Fibroblast of skin of left biceps (primary cell): ENCODE measurements at places on chromosomes 6 and 20.

DNA sequence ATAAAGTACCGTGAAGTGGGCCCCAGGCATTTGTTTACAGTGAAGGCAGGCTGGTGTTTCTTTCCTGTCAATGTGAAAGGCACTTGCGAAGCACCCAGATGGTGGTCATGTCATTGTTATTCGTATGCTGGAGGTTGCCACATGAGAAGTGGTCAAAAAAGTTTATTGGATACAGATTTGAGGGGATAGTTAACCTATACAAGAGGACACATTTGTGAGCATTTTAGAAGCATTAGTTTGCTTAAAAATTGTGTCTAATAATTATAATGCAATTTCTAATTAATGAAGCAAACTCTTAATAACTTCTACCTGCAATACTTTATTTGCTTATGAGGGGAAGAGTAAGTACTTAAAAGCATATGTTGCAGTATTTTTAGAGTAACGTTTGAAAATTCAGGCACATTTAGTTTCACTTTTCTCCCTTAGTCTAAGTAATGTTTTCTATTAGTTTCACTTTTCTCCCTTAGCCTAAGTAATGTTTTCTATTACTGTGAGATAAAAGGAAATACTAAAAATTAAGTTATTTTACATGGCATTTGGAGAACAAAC lies 120.7 kb upstream of the CLDN20 start:
- no peak for DNase-seq

DNA sequence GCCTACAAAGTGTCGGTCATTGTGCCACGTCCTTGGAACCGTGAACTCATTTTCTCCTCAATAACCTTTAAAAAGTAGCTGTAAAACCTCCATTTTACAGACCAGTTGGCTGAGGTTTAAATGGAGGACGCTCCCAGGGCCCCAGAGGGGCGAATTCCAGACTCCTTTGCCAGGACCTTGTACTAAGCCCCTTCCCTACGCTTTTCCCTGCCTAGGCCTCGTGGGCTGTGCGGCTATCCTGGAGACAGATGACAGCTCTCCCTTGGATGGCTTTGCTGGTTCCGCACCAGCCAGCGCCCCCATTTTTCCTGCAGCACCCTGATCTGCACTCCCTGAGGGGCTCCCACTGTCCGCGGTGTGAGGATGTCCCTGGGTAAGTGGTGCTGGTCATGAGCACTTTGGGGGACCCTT lies 12.1 kb upstream of the SNHG17 start:
- DNase-seq = no peak

- no peak for DNase-seq
Measured at GRCh38 chr6:70285201-70285600, 17.7 kb downstream of the COL9A1 start.

GRCh38 chr6:112804638-112805330 lies 457.7 kb downstream of the RFPL4B start:
- DNase-seq = no peak

GRCh38 chr6:41424370-41425058 lies 89.1 kb downstream of the NCR2 start:
- DNase-seq = peak; percentile 49

DNA sequence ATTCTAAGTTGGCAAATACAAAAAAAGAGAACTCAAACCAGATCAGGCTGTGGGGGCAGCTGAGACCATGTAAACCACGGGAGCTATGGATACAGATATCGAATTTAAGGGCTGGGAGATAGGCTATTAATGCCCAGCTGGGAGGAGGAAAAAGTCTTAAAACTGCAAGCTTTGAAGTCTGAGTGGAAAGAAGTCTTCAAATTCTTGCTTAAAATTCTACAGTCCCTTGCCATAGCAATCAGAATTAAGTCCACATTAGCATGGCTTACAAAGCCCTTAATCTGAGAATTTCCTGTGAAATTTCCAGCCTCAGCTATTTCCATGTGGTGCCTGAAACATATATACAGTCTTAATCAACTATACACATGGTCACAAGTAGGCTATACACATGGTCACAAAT lies 465.0 kb upstream of the HSF2 start:
- no peak for DNase-seq

- no peak for DNase-seq
Measured at GRCh38 chr6:97222903-97223302, 60.1 kb downstream of the MMS22L start.

- DNase-seq = no peak
Measured at GRCh38 chr20:12012241-12013222, 94.8 kb downstream of the BTBD3 start.

DNA sequence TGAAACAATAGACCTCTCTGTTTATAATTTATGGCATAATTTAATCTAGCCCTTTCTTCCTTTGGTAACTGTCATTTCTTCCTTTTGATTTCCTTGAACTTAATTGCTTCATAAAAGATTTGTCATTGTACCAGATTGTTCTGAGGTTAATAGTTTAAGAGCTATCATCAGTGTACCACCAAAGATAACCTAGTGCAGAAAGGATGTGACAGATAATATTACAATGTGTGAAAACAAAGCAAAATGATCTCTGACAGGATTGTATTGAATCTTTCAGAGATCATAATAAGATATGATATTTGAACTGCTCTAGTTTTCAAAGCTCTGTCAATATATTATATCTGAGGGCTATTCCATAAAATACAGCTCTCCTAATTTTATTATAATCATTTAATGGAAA lies 132.1 kb upstream of the PTCHD4 start:
- no peak for DNase-seq

- DNase-seq = no peak
Measured at GRCh38 chr6:101003075-101003474, 121.9 kb upstream of the ASCC3 start.

DNA sequence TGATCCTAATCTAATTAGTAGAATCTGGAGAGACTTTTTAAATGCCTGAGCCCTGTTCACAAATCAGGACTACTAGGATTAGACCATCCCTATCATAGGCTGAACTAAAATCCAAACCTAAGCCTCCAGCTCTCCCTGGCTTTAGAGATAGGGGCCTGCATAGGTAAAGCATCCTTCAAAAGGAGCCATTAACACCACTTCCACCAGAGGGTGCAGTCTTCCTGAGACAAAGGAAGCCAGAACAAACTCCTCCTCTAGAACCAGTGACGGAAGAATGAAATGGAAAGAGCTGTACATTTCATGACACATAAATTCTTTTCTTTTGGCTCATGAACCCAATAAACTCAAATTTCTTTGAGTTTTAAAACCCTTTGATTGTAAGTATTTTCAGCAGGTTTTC lies 291.2 kb upstream of the ADGRB3 start:
- DNase-seq = peak; percentile 35

- DNase-seq = no peak
Measured at GRCh38 chr20:57073402-57073801, 193.0 kb downstream of the BMP7 start.
